Adrenal gland (tissue), 19 donors: ENCODE measurements at places on chromosomes 4 and X. TPM values are rescaled to one million over a fixed set of nuclear protein-coding genes. Genes with fewer than 3 reads are reported as not detected.

DNA sequence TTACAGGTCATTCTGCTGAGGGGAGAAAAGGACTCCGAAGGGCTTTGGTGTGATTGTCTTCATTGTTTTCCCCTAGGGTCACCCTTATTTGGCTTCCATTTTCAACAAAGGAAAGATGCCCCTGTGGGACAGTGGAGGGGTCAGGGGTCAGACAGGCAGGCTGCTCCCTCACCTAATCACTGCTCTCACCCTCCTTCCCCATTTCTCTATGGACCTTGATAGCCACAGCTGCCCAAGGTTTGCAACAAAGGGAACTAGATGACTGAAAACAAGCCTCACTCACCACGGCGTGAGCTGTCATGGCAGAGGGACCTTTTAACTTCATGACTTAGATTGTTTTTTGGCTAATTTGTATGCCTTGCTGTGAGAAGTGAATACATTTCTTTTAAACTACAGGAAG, 40.7 kb downstream of the C4orf51 start:
- DNase-seq: no peak

DNA sequence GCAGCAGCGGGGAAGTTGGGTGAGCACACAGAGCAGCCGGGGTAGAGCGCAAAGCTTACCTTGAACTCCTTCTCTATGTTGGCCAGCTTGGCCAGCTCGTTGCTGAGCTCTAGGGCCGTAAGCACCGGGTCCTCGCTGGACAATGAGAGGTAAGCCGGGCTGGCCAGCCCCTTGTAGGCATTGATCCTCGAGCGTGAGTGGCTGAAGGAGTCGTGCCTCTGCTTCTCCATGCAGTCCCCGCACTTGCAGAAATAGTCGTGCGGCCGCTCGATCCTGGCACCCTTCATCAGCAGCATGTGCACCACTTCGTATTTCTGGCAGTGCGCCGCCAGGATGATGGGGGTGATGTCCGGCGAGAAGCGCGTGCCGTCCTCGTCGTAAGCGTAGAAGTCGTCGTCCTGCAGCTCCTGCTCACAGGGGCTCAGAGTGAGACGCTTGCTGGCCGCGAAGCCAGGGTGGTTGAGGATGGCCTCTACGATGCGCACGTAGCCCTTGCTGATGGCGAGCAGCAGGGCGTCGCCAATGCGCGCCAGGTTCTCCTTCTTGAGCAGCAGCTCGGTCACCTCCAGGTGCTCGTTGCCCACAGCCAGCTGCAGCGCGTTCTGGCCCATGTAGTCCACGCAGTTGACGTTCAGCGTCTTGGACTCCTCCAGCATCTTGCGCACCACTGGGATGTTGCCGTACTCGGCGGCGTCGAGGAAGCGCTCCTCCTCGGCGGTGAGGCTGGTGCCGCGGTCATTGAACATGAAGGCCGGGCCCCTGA, 19.5 kb downstream of the TRPC3 start:
- no peak for DNase-seq

DNA sequence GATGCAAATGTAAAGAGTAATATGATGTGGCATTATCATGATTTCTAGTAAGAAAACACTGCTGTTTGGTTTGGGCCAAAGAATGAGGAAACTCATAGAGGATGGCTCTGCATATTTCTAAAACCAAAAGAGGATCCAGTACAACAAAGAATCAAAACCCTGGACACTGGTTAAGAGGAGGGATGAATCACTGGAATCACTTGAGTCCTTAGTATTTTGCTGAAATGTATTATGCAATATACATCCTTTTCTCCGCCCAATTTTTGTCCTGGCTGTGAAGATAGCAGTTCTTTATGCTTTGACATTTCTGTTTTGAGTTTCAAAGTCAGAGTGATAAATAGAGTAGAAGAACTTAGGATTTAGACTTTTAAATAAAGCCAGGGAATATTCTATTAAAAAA, 345.9 kb downstream of the PACRGL start:
- no peak for DNase-seq

Gene HSPA4L
- 14.7 TPM for total RNA-seq

Gene COL4A6
- 1.4 TPM for total RNA-seq

Gene CXCL8
- 1.6 TPM for total RNA-seq

DNA sequence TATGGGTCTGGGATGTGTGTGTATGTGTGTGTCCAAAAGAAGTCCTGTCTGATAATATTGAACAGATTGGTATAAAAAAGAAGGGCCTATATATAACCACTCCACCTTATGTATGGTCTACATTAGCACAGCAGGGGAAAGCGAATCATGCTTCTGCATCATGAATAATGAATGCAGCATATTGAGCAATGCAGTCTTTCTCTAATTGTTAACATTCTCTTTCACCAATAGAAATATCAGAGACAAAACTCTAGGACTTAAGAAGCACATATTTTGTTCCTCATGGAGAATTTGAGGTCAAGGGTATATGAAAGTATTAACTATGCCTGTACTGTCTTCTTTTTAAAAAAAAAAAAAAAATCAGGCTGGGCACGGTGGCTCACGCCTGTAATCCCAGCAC, 264.3 kb upstream of the NOCT start:
- DNase-seq: no peak

DNA sequence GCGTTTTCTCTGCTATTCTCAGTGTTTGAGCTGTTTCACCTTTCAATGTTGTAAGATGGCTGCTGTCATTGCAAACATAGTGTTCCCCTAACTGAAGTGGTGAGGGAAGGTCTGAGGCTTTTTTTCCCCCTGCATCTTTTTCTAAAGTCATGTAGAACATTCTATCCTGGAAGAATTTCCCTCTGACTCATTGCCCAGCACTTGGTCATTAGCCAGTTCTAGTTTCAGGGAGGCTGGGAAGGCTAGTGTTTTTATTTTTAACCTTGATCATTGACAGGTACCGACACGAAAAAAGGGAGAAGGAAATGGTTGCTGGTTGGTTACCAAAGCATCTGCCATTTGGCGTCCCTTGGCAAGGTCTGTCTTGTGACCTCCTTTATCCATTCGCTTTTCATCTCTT, 6.6 kb downstream of the LANCL3 start:
- DNase-seq: peak; percentile 26

DNA sequence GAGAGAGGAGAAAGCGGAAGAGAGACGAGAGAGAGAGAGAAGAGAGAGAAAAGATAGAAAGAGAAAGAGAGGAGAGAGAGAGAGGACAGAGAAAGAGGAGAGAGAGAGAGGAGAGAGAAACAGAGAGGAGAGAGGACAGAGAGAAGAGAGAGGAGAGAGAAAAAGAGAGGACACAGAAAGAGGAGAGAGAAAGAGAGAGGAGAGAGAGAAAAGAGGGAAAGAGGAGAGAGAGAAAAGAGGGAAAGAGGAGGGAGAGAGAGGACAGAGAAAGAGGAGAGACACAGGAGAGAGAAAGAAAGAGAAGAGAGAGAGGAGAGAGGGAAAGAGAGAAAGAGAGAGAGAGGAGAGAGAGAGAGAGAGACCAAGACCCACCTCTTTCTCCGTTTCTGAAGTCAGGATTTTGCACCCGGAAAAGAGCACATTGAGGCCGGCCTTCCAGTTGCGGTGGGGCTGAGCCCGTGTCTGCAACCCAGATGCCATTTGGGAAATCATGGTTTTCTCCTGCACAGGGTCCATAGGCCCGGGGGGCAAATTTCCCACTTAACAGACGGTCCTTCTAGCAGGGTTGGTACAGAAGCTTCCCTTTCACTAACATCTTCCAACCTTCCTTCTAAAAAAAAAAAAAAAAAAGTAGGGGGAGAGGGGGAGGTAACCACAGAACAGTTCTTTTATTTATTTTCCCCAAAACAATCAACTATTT, 60.9 kb downstream of the CRLF2 start:
- DNase-seq: no peak

Gene ATP8A1
- total RNA-seq: 58.3 TPM

Gene GYG2
- total RNA-seq: 2.3 TPM

Gene NXF2B
- not detected for total RNA-seq

- peak; percentile 11 for DNase-seq
These were observed 224.2 kb upstream of the EMCN start for GRCh38 chr4:100742045-100742444.

GRCh38 chr4:182699795-182700194, 217.4 kb downstream of the DCTD start:
- no peak for DNase-seq

Gene IBSP
- total RNA-seq: not detected

DNA sequence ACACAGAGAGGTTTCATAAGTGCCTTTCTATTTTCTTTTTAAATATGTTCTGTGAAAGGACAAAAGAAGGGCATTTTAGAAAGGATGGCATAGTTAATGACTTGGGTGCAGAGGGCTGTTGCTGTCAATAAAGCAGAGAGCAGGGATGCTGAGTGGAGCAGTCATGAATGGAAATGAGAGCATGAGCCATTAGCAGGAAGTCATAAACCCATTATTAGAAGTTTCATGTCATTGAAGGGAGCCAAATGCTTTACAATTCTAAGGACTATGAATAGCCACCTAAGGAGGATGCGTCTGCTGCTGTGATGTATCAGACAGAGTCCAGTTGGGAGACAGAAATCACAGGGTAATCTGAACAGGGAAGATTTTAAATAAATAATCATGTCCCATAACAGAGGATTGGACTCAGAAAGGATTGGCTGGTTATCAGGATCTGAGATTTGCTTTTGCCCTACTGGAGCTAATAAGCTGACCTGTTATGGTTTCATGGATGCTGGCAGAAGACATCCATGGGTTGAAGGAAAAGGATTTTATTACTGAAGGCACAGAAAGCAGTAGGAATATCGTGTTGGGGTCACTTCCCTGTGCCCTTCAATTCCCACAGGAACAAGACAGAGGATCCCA, 47.5 kb upstream of the WDR19 start:
- DNase-seq: no peak

- no peak for DNase-seq
These were observed 548.0 kb upstream of the IGFBP7 start for GRCh38 chr4:57658188-57658587.

DNA sequence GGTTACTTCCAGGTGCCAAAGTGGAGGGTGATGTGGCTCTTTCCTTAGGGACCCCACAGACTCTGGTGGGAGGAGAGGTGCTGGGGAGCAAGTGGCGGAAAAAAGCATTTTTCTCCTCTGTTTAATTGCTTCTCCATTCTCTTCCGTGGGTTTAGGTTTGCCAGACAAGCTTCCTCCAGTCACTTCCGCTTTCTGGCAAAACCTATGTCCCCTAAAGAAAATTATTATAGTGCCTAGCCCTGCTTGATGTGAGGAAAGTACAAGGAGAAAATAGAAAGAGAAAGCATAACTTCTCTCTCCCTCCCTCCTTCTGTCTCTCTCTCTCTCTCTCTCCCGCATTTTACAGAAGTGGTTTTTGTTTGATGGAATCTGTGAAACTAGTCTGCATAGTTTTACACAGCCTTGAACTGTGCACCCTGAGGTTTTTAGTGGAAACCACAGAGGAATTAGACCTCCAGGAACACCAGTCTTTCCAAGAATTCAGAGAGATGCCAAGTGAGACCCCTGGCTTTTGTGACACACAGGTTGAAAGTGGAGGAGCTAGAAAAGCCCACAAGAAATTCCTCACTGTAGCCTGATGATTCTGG, 231.1 kb upstream of the ANXA3 start:
- no peak for DNase-seq

GRCh38 chrX:9312922-9313867, 151.7 kb upstream of the TBL1X start:
- peak; percentile 46 for DNase-seq

- DNase-seq: no peak
These were observed 7.9 kb downstream of the HUWE1 start for GRCh38 chrX:53678667-53679066.

- no peak for DNase-seq
These were observed 173.7 kb downstream of the VSIG4 start for GRCh38 chrX:65866146-65866545.

DNA sequence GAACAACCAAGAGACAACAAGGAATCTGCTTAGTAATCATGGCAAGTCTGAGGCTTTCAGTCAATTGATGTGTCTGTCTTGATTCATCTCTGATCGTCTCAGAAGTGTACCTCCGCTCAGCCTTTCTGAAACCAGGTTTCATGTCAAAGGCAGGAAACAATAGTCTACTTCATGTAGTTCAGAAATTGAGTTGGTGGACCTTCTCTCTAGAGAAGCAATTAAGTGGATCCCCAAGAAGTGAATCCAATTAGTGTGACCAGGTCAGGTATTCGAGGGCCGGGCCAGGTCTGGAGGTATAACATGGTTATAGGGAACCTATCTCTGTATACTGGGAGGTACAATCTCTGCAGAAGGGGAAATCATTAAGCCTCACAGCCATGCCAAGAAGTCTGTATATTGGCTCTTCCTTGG, 32.0 kb downstream of the DAPP1 start:
- no peak for DNase-seq

Gene PWWP3B
- 3.9 TPM for total RNA-seq

- no peak for DNase-seq
These were observed 758.5 kb downstream of the KCTD8 start for GRCh38 chr4:43690116-43690515.

Gene DUSP21
- total RNA-seq: not detected

GRCh38 chr4:37132351-37132974, 112.1 kb upstream of the NWD2 start:
- DNase-seq: no peak

DNA sequence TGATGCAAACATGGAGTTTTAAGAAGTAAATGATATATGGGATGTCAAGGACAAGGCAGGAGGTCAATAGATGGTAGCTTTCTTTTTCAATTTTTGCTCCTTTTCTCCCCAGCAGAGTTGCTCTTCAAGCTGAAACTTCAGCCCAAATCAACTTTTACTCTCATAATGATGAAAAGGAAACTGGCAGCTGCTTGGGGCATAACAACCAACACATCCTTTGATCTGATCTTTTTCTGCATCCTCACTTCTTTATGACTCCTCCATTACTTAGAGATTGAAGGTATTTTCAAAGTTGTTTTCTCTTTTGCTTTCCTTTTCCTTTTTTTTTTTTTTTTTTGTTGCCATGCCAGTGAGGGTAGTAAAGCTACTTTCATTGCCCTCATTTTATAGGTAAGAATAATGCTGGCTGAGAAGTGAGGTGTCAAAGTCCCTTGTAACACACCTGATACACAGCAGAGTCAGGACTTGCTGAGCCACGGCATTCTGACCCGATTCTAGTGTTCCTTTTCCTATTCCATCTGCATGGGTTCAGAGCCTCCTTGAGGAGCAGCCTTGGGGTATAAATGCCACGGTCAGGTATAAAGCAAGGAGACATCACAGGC, 26.9 kb downstream of the SLC2A9 start:
- DNase-seq: no peak

- no peak for DNase-seq
These were observed 32.4 kb downstream of the SMPX start for GRCh38 chrX:21725496-21725895.

DNA sequence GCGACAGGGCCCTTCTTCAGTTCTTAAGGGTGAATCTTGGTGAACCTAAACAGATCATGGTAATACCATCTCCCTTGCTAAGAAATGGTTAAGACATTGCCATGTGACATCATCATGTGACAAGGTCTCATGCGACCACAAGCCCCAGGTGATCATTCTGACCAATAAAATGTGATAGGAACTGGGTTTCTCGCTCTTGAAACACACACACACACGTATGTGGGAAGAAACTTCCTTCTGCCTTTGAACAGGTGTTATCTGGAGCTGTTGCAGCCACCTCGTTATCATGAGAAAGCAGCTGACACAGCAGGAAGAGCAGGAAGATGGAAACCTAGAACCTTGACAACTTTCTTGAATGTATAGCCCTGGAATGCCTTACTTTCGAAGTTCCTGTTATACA, 10.2 kb downstream of the SOD3 start:
- no peak for DNase-seq
